Posterior vena cava (tissue), 2 donors: ENCODE measurements at places on chromosomes 4 and X. TPM values are rescaled to one million over a fixed set of nuclear protein-coding genes. Genes with fewer than 3 reads are reported as not detected.

GRCh38 chrX:9650091-9650490 is 115.6 kb downstream of the GPR143 start:
- no peak for DNase-seq

DNA sequence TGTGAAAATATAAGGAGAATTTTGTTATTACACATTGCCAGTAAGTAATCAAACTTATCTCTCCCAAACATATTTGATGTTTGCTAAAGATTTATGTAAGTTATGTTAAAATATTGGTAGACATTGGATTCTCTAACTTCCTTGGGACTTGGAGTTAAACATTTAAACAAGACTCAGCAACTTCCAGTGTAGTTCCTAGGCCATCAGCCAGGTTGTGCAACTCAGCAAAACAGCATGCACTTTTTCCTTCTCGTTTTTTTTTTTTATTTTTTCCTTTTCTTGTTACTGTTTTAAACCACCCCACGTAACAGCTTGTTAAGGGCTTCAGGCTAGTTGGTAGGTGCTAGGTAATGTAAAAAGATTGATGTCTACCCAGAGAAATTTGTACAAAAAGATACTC is 510.4 kb downstream of the ANKRD50 start:
- DNase-seq: no peak

DNA sequence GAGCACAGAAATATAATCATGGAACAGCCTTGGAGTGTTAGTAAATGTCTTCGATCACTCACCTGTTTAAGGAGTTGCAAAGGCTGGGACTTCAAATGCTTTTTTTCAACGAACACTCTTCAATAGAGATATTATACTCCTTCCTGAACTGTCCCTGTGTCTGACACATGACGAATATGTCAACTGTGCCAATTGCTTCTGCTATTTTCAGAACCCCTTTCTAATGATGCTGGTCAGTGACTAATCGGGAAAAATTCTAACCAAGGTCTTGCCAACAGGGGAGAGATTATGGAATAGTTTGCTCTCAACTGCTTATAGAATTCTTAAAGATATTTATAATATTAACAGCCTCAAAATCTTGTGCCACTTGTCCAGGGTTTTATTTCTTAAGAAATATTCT is 8.5 kb upstream of the KLHL34 start:
- no peak for DNase-seq

DNA sequence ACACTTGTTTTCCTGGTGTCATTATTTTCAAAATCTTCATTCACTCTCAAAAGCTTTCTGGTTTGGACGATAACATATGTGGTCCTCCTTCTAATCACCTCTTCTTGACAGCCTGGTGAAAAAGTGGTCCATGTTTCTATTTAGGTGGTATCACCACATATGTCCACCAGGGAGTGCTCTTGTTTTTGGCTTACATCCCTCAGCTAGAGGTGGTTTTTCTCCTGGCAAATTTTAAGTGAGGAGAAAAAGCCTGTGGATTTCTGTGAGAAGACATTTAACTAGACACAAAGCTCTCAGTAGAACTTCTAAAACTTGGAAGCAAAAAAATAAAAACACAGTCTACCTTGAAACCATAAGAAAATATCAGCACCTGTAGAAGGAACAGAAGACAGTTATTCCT is 58.0 kb upstream of the FRMPD4 start:
- DNase-seq: no peak

DNA sequence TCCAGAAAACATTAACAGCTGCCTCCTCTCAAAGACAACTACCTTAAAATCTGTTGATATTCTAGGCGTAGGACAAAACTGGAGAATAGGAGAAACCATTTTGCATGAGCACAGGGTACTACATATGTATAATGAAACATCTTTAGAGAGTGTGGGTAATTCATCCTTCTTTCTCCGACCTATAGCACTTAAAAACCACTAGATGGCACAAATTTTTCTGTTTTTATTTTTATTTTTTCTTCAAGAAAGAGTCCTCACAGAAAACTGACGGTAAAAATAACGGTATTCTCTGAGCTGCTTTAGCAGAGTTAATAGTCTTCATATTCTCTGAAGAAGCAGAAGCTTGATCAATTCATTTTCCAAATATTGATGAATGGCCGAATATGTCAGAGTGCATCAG is 14.6 kb downstream of the SMIM31 start:
- DNase-seq: no peak

- no peak for DNase-seq
Observed at GRCh38 chr4:107987916-107988762, 1.6 kb upstream of the HADH start.

- DNase-seq: no peak
Observed at GRCh38 chr4:11719879-11720278, 291.2 kb upstream of the HS3ST1 start.

- peak; percentile 94 for DNase-seq
Observed at GRCh38 chr4:37603070-37603468, 83.1 kb downstream of the RELL1 start.

DNA sequence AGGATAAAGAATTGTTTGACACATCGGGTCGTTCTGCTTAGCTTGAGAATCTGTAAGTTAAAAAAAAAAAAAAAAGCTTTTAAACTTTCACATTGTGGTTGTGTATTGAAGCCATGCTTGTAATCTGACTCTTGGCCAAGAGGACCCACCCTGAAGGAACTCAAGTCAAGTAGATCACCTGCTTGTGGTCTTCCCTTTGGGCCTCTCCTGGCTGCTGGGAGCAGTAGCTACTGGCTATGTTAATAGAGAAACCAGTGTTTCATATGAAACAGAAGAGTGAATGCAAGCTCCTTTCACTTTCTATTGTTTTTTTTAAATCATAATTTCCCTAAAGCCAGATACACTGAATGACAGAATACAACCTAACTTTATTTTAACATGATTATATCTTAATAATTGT is 402.4 kb upstream of the NDST4 start:
- no peak for DNase-seq

DNA sequence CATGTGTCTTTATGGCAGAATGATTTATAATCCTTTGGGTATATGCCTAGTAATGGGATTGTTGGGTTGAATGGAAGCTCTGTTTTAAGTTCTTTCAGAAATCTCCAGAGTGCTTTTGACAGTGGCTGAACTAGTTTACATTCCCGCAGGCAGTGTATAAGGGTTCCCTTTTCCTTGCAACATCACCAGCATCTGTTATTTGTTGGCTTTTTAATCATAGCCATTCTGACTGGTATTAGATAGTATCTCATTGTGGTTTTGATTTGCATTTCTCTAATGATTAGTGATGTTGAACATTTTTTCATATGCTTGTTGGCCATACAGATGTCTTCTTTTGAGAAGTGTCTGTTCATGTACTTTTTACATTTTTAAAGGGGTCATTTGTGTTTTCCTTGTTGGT is 129.8 kb downstream of the TBCK start:
- no peak for DNase-seq

- DNase-seq: no peak
Observed at GRCh38 chrX:13167481-13168231, 123.2 kb upstream of the FAM9C start.

- DNase-seq: no peak
Observed at GRCh38 chr4:44493924-44494323, 45.3 kb upstream of the KCTD8 start.

- no peak for DNase-seq
Observed at GRCh38 chrX:12984603-12985319, 9.9 kb downstream of the TMSB4X start.

DNA sequence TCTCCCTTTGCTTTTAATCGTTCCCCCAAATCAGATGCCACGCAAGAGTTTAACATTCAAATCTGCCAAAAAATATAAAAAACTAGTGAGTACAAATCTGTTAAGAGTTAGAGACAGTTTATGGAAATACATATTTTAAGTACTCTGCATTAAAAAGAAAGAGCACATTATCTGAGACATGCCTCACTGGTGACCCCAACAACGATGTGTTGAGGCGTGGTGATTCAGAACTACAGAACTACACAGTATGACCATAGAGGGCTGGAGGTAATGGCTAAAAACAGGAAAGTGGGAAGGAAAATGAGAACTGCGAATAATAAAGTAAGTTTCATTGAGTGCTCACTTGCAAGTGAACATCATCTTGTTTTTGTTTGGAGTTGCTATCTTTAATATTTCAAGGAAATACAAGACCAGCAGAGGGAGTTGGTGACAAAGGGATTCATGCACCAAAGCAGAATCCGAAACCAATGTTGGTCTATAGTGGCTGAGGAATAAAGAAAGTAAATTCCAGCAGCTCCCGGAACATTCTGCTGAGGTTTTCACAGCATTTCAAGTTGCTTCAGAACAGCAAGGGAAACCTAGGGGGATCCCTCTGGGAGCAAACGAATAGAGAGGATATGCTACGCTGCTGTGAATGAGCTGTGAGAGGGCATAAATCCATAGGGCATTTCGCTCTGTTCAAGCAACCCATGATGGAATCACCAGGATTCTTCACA is 92.2 kb downstream of the DCHS2 start:
- DNase-seq: no peak

- peak; percentile 25 for DNase-seq
Observed at GRCh38 chr4:125358453-125358852, 43.7 kb downstream of the FAT4 start.

DNA sequence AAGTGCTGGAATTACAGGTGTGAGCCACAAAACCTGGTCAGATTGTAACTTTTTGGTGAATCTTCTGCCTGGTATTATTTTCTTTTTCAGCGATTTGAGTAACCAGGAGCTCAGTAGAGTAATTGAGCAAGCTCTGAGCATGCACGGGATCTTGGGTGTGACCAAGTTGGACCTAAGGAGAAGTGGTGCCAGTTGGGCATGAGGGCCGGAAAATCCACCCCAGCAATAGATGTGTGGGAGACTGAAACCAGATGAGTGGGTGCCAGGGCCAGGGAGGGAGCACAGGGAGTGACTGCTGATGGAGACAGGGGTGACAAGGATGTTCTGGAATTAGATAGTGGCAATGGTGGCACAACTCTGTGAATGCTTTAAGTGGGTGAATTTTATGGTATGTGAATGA is 3.7 kb upstream of the CCNQ start:
- no peak for DNase-seq

GRCh38 chrX:78960888-78961287 is 15.7 kb downstream of the P2RY10 start:
- no peak for DNase-seq

DNA sequence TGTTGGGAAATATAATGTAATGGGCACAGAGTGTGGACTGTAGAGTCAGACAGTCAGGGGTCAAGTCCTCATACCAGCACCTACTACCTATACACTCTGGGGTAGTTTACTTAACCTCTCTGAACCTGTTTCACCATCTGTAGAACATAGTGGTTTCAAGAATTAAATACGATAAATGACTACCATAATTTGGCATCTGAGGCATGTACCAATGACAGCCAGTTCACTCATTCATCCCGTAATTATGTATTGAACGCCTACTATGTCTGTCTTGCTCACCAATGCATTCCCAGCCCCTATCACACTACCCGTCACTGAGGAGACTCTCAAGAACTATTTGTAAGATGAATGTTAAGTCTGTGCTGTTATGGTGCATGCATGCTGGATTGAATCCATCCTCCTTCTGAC is 2.0 kb upstream of the FGB start:
- DNase-seq: no peak

GRCh38 chr4:6928081-6928480 is 18.5 kb downstream of the TBC1D14 start:
- no peak for DNase-seq

DNA sequence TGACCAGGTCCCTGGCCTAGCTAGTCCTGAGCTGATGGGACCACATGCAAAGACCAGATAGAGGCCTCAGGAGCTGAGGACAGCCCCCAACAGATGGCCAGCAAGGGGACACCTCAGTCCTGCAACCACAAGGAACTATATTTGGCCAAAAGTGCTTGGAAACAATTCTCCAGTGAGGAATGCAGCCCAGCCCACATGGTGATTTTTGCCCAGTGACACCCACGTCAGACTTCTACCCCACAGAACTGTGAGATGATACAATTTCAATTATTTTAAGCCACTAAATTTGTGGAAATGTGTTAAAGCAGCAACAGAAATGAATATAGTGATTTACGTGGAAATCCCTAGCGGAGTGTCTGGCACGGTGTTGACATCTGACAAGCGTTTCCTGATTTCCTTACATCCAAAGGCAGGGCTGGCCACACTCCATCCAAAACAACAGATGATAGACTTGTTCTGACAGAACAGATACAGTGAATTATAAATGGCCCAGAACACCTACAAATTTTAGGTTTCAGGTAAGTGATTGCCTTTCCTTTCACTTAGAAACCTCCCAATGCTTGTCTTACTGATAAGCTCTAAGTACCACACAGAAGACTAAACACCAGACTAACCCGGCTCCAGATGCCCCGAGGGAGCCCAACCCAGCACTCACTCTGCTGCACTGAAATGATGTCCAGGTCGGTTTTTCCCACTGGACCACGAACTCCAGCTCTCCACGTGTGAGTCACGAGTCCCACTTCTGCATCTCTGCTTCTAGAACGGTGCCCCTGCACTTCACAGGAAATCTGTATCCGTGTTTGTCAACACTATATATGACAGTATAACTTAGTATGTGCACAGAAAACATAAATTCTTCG is 5.8 kb downstream of the AFAP1 start:
- DNase-seq: no peak

DNA sequence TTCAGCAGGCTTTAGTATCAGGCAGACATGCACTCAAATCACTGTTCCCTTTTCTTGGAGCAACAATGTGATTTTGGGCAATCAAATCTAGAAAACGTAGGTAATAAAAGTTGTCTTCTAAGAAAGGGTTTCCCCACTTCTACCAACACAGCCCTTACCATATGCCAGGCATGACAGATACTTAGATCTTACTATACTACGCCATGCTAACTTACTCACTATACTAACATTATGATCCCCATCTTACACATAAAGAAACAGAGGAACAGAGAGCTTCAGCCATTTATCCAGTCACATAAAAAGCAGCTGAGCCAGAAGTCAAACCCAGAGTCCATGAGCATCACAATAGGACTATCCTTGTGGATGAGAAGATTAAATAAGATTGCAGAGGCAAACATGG is 9.2 kb downstream of the TXK start:
- DNase-seq: no peak

GRCh38 chrX:136754651-136755050 is 26.1 kb downstream of the ARHGEF6 start:
- peak; percentile 81 for DNase-seq

- DNase-seq: no peak
Observed at GRCh38 chrX:112731793-112732192, 52.1 kb upstream of the LHFPL1 start.

Gene C4orf54
- 0.76 TPM for total RNA-seq

Gene REELD1
- 0.28 TPM for total RNA-seq

Gene CITED1
- not detected for total RNA-seq

Gene GYG2
- 1.4 TPM for total RNA-seq

Gene PDE6B
- 1.4 TPM for total RNA-seq

Gene DGAT2L6
- total RNA-seq: not detected

Gene FOXP3
- total RNA-seq: 0.10 TPM
